ENCODE measurements at places on chromosomes 16 and 17.

- DNase-seq = no peak
These were observed 31.1 kb downstream of the KLHDC4 start for GRCh38 chr16:87734644-87735043.

DNA sequence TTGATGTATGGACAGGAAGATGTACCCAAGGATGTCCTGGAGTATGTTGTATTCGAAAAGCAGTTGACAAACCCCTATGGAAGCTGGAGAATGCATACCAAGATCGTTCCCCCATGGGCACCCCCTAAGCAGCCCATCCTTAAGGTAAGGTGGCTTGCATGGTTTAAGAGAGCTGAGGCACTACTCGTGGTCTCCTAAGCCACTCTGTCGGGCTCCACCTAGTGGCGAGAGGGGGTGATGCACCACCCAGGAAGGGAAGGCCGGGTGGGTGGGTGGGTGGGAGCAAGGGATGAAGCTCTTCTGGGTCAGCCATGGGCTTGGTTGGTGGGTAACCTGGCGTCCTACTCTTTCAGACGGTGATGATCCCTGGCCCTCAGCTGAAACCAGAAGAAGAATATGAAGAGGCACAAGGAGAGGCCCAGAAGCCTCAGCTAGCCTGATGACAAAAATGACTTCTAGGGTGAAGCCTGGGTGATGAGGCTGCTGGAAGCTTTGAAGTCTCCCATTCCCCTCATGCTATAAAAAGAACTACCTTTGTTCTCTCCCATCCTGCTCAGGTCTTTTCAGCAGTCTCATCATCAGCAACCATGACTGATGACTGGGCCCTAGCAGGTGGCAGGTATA, 21.5 kb downstream of the GPR179 start:
- DNase-seq = peak; percentile 56

DNA sequence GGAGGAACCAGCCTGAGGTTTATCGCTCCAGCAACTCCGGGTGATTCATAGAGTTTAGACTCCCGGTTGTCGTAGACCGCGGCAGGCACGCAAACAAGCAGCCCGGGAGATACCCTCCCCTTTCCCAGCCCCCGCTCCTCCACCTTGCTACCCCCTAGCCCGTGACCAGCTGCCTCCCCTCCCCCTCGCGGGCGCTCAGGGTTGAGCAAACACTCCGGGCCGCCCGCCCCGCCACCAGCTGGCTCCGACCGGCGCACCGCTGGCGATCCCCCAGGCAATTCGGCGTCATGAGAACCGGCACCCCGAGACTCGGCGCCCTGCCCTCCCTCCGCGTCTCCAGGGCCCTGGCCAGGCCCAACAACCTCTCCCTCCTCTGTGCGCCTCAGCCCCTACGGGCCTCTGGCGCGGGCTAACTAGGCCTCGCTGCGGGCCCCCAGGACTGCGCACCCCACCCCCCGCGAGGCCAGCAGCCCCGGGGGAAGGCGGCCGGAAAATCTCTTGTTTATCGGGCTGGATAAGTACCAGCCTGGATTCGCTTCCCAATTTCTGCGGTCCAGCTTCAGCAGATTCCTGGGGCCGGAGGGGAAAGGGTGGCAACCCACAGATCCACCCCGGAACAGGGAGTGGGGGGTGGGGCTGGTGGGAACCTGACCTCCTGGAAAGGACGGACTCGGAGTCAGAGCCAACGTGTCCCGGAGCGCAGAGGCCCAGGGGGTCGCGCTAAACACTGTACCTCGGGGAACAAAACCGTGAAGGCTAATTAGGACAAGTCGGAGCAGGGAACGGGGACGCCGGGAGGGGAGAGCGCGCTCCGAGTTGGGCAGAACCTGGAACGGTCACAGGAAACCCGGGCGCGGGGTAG, 951 bp upstream of the GPRC5C start:
- DNase-seq = no peak

GRCh38 chr16:86444661-86445060, 65.7 kb upstream of the FOXF1 start:
- no peak for DNase-seq

- DNase-seq = no peak
These were observed 19.3 kb downstream of the ANKFN1 start for GRCh38 chr17:56172517-56172982.

DNA sequence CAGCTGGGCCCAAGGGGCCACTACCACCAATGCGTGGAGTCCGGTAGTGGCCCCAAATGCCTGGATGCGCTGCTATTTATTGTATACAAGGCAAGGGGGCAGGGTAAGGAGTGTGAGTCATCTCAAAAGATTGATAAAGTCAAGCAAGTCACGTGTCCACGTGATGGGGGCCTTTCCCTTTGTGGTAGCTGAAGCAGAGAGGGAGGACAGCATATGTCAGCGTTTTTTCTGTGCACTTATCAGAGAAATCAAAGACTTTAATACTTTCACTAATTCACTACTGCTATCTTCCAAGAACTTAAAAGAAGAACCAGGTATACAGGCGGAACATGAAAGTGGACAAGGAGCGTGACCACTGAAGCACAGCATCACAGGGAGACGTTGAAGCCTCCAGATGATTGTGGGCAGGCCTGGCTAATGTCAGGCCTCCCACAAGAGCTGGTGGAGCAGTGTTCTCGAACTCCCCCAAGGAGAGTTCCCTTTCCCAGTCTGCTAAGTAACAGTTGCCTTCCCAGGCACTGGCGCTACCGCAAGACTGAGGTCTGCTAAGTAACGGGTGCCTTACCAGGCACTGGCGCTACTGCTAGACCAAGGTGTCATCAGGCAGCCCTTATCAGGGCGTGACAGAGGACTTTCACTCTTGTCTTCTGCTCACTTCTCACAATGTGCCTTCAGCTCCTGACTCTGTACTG, 10.8 kb upstream of the ASB16 start:
- no peak for DNase-seq

DNA sequence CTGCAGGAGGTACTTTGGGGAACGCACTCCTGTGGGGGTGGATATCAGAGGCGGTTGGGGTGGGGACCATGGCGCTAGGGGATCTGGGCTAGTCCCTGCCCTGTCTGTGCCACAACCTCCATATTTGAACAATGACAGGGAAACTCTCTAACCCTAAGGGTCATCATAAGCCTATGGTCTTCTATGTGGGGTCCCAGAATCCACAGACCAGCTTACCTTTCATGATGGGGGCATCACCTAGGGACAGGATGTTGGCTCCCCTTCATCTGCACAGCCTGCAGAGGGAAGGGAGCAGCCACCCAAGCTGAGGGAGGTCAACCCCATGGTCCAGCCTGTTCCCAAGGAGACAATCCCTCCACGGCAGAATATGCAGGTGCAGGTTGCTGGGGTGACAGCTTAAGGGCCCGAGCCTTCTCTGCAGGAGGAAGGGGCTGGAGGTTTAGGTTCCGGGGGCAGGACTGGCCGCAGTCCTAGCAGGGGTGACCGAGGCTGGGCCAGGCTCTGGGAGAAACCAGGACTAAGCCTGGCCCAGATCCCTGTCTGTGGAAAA, 1.7 kb downstream of the ORAI3 start:
- no peak for DNase-seq

GRCh38 chr16:49578435-49579024, 204.9 kb downstream of the C16orf78 start:
- no peak for DNase-seq

GRCh38 chr16:14444979-14445810, 184.9 kb downstream of the PARN start:
- no peak for DNase-seq

- DNase-seq = no peak
These were observed 144.1 kb downstream of the RAB11FIP4 start for GRCh38 chr17:31535581-31535981.

DNA sequence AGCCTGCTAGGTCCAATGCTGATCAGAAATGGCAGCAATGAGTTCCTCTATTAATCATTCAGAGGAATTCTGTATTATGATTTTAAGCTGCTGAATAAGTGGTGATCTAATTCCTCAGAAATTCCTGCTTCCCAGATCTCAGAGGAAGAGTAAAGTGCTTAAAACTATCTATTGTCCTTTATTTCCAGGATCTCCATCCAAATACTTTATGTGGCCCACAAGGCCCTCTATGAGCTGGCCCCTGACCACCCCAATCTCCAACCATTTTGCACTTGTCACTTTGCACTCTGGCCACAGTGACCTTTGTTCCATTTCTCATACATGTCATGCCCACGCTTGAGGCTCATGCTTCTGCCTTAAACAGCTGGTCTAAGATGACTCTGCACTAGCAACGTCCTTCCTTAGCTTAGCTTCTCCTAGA, 93.7 kb downstream of the CA10 start:
- DNase-seq = no peak

- no peak for DNase-seq
These were observed 8.4 kb downstream of the SRCIN1 start for GRCh38 chr17:38597375-38597774.

GRCh38 chr16:26197707-26198106, 505.9 kb downstream of the HS3ST4 start:
- DNase-seq = no peak

- DNase-seq = no peak
These were observed 108.4 kb downstream of the METRNL start for GRCh38 chr17:83187782-83188311.

DNA sequence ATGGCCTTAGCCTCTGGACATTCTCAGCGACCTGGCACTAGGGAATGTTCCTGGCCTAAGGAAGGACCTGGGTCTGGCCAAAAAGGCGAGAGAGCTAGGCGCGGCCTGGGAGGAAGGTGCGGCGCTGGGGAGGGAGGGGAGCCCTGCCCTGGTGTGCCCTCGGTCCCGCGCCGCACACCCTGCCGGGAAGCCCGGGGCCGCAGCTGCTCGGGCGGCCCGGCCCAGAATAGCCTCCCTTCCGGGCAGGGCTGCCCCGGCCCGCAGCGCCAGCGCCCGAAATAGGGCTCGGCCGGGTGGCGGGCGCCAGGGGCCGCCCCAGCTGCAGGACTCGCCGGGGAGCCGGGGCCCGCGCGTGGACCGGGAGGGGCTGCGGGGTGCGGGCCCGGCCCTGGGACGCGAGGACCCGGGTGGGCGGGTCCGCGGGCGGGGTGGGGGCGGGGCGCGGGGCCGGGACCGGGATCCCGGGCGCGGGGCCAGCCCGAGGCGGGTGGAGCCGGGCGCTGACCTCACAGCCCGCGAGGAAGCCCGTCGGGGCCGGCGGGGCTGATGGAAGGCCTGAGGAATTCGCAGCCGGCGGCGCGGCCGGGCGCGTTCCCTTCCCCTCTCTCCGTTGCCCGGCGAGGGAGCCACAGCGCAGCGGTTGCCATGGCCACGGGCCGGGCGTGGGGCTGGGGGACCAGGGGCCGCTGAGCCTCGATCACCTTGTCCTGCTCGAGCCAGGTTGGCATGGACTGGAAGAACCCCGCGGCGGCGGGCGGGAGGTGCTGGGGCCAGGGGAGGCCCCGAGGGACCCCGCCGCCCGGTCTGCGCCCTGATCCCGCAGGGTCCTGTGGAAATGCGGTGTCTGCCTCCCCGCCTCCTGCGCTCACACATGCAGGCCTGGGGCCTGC, 18.1 kb downstream of the SOCS3 start:
- no peak for DNase-seq

DNA sequence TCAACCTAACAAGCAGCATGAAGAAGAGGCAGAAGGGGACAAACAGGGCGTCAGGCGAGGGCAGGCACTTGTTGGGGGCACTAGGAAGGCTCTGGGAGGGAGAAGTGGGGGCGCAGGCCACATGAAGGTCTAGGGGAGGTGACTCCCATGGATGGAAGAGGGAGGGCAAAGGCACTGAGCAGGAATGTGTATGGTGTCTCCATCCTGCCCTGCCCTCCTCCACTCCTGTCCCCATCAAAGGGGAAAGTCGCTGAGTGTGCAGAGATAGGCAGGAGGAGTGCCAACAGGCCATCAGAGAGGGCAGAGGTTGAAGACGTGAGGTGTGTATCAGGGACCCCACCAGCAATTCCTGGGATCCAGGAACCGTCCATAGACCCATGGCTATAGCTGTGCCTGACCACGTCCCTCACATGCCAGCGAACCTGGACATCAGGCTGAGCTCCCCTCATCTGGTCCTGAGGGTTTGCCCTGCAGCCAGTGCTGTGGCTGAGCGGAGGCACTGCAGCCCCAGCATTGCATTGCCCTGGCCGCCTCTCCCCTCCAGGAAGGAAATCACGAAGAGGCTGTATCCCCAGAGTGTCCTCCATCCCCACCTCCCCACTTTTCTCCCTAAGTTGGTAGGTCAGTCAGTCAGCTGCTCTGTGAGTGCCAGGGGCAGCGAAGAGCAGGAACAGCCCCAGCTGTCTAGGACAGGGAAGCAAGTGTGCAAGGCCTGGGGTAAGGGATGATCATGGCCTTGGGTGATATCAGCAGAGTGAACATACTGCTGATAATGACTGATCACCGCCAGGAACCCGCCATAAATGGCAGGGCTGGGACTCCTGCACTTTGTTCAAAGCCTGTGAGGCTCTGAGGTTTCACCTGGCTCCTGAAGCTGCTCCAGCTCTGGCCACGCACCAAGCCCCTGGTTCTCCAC, 6.2 kb upstream of the CYB561 start:
- DNase-seq = no peak

GRCh38 chr17:82710499-82711232, 5.8 kb upstream of the FN3KRP start:
- DNase-seq = no peak

DNA sequence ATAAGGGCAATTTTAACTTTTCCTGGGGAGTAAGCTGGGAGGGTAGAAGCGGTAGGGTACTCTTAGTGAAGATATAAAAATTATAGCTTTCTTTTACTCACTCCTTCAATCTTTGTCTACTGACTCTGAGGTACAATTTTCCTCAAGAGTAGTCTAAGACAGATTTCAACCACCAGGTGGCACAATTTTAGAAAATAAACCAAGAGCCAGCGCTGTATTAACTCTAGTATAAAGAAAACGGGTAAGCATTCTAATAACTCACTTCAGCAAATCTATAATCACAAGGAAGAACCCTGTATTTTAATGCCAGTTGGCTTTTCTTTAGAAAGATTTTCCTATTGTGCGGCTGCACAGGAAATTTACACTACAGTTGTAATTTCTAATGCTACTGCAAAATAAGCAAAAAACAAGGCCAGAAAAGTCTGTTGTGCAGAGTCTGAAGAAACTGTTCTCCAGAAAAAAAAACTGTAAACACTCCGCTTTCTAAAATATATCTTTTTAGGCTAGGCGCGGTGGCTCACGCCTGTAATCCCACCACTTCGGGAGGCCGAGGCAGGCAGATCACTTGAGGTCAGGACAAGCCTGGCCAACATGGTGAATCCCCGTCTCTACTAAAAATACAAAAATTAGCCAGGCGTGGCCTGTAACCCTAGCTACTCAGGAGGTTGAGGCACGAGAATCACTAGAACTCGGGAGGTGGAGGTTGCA, 1.9 kb downstream of the CMC2 start:
- DNase-seq = peak; percentile 12
